Midbrain (tissue), 1 donor: ENCODE measurements at places on chromosomes 3 and 15.

GRCh38 chr3:150255413-150255812 is 152.7 kb upstream of the TSC22D2 start:
- DNase-seq: peak; percentile 59

- DNase-seq: no peak
Observed at GRCh38 chr3:50708620-50709019, 33.9 kb downstream of the DOCK3 start.

DNA sequence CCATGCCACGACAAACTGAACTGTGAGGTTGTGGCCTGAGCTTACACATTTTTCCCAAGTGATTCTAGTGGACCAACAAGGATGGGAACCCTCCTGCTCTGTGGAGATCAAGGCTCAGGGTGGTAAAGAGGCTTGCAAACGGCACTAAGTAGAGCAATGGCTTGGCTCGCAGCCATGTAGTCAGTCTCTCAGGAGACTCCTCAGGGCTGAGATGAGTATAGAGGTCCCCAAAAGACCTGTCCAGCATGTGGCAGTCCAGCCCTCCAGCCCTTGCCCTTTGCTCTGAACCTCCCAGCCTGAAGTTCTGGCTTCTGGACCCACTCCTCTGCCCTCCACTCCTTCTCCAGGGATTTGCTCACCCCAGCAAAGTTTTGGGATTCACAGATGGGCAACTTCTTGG is 8.3 kb upstream of the CAMP start:
- no peak for DNase-seq

- DNase-seq: no peak
Observed at GRCh38 chr3:154427685-154428285, 2.2 kb downstream of the GPR149 start.

- peak; percentile 43 for DNase-seq
Observed at GRCh38 chr3:99269606-99270351, 368.3 kb upstream of the DCBLD2 start.

DNA sequence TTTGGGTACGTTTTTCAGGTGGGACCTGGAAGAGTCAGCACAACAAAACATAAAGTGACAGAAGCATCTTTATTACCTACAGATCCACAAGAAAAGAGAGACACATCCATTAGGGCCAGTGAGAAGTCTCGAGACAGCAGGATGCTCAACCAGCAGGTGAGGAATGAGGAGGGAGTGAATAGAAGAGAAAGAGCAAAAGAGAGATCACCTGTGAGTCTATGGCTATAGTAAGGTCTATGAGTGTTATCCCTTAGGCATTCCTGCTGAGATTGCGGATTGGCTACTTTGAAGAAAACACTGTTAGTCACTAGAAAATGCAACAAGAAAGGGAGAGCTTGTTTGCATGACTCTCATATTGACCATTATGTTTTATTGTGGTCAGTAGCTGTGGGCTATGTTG is 1556.2 kb upstream of the GBE1 start:
- DNase-seq: no peak

DNA sequence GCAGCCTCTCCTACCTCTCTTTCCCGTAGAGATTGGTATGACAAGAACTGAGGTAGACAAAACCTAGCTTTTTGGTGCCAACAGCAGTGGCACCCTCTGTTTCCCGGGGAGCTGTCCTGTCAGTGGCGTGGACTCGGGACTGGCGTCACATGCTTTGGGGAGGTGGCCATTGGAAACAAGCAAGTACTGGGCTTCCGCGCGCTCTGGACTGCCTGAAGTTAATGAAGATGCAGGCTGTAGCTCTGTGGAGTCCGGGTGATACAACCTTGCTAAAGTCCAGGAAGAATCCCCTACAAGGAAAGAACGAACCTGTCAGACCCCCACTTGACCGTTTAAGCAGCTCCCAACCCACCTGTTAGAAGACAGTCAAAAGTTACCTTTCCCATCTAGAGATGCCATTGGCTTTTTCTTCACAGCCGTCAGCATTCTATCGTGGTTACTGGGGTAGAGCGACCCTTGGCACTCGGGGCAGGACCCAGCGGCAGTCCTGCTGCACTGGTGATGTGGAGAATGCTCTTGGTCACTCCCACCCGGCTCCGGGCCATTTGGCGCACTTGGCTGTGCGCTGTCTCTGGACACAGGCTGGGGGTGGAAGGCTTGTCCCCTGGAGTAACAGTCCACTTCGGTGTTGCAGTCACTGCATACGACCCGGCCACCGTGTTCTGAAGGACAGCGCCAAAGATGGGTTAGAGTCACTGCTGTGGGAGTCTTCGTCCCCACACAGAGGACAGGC is 120.5 kb downstream of the LRIG1 start:
- DNase-seq: no peak

DNA sequence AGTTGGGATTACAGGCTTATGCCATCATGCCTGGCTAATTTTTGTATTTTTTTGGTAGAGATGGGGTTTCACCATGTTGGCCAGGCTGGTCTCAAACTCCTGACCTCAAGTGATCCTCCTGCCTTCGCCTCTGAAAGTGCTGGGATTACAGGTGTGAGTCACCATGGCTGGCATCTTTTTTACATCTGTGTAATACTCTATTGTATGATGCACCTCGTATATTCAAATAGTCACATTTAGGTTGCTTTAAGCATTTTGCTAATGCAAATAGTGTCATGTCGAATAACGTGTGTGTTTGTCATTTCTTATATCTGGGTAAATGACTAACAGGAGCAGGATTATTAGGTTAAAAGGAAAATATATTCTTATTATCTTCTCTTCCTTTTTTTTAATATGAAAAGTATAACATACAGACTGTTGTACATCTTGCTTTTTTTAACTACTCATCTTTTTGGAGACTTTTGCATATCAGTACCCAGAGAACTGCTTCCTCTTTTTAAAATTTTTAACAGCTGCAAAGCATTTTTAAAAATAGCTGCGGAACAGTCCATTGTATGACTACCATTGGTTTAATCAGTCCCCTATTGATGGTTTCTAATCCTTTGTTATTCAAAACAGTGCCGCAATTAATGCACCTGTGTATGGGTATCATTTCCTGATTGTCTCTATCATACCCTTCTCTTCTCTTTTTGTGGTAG is 13.4 kb downstream of the SCAMP5 start:
- no peak for DNase-seq

GRCh38 chr3:100210772-100211135 is 50.0 kb upstream of the TBC1D23 start:
- no peak for DNase-seq

GRCh38 chr3:147836330-147836729 is 427.2 kb downstream of the ZIC1 start:
- no peak for DNase-seq

DNA sequence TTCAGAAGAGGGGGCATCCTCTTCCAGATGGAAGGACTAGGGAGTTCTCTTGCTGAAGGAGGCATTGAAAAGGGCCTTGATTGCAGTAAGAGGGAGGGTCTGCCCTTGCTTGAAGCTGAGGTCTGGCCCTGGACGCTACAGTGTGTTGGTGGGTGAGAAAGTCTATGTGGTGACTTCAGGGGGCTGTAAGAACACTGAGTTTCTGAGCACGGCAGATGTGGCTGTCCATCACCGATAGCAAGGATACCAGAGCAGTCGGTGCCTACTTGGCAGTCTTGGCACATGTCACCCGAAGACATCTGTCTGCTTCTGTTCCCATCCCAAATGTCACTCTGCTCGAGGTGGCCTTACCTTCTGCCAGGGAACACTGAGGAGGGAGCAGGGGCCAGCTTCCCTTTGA is 631.1 kb upstream of the CFAP20DC start:
- DNase-seq: no peak

DNA sequence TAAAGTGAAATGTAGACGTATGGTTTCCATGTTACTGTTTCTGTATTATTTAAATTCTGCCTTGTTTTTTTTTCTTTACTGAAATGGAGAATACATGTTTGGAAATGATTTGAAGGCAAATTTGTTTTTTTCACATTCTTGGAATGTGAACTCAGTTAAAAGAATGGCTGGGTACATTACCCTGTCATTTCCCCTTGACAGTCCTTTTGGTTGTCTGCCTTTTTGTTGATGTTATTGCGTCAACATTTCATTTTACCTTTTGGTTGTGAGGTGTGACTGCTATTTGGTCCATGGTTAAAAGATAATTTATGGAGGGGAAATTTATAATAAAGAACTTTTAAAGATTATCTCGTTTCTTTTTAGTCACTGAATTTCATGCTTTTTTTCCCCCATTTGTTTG is 3.2 kb upstream of the GPR171 start:
- no peak for DNase-seq

- no peak for DNase-seq
Observed at GRCh38 chr3:10511809-10512494, 6.6 kb upstream of the ATP2B2 start.

DNA sequence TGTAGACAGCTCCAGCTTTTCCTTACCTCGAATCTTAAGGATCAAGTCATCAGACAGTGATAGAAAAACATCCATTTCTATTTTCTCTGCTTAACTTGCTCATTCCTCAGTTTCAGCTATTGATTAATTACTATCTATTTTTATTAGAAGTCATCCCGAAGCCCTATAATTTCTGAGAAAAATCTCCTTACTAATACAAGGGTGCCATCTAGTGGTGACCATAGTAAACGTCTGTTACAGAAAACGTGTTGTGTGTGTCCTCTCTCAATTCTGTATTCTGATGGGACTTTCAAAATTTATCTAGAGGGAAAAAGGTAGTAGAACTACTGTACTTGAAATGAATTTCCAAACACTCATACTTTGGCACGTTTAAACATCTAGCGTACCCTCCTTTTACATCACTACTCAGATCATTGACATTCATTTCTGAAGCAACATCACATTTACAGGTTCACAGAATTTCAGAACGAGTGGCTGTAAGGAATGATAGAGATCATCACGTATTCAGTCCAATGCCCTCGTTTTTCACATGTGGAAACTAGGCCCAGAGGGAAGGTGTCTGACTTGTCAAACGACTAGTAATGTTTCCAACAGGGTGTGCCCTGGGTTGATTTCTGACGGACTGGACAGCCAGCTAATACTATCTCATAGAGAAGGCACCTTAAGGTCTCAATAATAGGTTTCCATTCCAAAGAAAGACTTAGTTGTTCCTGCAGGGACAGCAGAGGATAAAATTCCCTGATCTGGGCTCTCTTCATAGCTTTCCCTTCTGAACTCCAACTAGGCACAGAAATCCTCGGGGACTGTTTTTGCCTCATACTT is 25.6 kb downstream of the HACD2 start:
- DNase-seq: peak; percentile 78

DNA sequence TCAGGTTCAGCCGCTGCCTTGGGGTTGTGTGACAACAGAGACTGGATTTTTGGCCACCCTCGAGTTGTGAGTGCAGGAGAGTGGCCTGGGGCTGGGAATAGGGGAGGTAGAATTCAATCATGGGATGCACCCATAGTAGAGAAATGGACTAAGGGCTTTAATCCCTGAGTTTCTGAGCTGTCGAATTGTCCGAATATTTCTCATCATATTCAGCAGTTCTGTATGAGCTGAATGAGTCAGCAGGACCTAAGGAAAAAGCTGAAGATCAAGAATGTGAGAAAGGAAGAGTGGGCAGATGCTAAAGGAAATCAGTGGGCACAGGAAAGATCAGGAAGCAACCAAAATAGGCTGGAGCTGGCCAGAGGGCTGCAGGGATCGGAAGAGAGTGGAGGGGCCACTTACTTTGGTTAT is 44.4 kb upstream of the SACM1L start:
- DNase-seq: no peak
